ENCODE measurements at places on chromosomes 5 and 9.

DNA sequence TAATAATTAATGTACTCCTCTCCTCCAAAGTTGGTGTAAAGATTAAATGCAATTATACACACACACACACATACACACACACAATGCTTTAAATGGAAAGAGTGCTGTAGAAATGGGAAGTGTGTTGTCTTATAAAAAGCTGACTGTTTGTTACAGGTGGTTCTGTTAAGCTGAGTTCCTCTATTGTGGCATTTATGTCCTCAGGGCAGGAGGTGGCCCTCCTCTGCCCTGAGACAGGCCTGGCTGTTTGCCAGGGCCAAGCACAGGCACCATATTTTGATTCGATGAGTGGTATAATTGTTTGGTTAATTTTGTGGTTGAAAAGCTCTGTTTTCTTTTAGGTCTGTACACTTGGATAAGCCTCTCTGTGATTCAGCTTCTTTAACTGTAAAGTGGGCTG is 573.9 kb downstream of the KIF4B start:
- DNase-seq: no peak

GRCh38 chr9:86354818-86355309 is 654 bp upstream of the TUT7 start:
- no peak for DNase-seq

- DNase-seq: no peak
These were observed 26.2 kb downstream of the ZNF474 start for GRCh38 chr5:122155546-122155945.

DNA sequence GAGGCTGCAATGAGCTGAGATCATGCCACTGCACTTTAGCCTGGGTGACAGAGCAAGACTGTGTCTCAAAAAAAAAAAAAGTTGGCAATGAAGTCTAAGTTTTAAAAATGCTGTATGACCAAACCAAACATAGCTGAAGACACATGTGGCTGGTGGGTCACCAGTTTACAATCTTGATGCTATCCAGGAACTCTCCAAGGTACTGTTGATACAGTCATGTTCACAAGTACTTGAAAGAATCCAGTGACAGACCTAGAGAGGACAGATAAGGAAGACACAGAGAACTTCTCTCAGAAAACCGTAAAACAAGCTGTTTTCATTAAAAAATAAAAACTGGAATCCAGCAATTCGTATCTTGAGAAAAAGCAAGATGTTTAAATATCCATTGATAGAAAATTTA is 95.7 kb downstream of the ACTBL2 start:
- no peak for DNase-seq

DNA sequence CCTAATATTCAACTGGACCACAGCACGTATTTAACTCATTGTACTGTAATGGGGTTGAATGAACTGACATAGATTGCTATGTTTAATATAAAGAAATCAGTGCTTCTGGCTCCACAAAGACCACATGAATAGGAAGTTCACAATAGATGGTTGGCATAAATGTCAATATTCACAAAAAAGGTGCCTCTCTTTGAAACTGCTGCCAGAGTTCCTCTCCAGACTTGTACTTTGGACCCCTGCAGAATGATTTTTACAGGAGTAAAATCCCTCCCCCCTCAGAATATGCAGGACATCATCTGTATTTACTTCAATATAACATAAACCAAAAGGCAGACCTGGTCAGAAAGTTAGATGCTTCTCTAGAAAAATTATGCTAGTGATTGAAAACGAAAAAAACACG is 508.5 kb upstream of the DAP start:
- no peak for DNase-seq

GRCh38 chr5:8750100-8750499 is 795.8 kb downstream of the SEMA5A start:
- no peak for DNase-seq

DNA sequence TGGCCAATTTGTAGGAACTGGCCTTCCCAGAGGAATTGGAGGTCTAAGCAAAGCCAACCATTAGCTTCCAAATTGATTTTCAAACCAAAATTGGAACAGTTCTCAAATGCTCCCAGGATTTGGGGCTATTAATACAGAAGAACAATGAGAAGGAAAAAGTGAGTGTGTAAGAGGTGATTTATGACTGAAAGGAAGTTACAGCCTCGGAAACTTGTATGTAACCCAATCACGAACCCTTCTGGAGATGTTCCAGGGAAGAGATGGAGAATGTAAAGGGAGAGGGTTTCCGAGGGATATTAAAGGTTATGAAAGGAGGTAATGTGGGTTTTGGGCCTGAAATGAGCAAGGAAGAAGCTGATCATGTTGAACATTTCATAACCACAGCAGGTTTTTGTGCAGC is 93.2 kb upstream of the CXCL14 start:
- no peak for DNase-seq

GRCh38 chr9:30932226-30932625 is 1452.2 kb upstream of the ACO1 start:
- DNase-seq: no peak

DNA sequence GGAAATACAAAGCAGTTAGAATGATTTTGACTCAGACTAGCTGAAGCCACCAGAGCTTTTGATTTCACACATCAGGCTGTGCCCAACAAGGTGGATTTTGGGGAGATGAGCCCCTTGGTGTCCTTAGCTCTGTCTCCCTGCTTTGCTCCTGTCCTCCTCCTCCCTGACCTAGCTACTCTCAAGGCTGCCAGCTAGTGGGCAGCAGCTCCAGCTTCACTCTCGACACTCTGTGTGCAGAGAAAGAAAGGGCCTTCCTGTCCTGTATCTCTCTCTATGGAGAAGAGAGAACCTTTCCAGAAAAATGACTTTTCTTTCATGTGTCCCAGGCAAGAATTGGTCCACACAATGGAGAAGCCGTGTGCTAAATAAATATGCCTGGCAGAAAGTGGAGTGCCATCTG is 446.2 kb downstream of the SEMA5A start:
- DNase-seq: no peak

DNA sequence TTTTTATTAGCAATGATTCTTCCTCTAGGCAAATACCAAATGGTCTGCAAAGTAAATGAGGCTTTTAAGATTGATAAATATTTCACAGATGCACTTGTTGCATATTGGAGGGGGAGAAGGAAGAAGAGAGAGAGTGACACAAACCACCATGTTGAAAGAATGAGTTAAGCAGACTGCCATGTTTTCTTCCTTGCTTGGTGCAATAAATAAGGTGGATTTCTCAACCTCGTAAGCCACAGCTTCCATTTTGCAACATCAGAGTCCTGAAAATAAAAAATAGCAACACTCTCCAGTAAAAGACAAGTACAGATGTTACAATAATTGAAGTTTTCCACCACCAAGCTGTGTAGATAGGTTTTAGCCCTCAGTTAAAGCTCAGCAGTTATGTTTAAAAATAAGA is 202.9 kb downstream of the SGCD start:
- no peak for DNase-seq
